ENCODE measurements at places on chromosomes 4 and X.

GRCh38 chr4:54924891-54925290 lies 200.5 kb downstream of the KDR start:
- no peak for DNase-seq

DNA sequence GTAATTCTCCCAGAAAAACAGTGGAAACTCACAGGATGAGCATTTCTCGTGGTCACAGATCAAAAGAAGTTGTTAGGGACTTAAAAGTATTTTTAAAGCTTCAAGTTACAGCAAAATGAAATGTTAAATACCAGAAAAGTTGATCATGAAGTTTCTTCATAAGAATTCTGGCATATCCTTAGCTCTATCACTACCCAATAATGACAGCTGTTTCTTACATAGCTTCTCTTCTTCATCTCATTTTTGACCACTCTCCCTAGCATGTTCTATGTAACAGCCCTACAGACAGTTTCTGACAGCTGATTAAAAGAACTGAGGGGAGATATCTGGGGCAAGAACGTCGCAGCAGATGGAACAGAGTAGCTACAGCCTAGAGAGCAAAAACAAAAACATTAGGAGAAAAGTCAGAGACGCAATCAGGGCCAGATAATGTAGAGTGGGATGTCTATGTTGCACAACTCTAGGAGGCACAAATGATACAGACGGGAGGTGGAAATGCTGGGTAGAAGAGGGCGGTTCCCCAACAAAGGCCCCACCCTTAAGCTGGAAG lies 108.7 kb downstream of the CORIN start:
- DNase-seq, result no peak

DNA sequence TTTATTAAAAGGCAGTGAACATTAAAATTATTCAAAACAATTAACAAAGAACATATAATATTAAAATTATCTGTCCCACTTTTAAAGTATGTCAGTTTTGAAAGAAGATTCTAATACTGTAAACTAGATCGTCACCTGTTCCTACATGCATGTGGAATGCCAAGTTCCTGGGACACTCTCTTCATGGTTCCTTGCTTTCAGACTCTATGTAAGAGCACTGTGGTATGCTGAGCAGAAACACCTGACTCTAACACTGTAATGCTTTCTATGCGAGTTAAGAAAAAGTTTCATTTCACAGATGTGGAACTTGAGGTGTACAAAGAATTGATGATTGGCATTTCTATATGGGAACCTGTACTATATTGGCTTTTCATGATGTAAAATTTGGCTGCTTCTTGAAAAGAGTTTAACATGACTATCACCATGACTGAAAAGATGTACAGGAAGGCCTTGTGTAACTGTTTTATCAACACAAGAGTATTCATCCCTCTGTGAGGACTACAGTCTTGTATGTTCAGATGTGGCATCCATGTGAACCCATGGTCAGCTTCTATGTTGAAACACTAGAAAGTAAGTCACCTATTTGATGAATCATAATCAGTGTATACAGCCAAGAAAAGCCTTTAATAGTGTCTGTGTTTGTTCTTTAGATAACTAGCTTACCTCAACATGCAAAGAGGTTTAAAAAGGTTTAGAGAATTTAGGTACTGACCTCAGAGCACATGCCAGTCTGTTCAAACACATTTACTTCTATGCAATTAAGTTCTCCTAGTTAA lies 354.5 kb downstream of the ARHGAP24 start:
- no peak for DNase-seq

DNA sequence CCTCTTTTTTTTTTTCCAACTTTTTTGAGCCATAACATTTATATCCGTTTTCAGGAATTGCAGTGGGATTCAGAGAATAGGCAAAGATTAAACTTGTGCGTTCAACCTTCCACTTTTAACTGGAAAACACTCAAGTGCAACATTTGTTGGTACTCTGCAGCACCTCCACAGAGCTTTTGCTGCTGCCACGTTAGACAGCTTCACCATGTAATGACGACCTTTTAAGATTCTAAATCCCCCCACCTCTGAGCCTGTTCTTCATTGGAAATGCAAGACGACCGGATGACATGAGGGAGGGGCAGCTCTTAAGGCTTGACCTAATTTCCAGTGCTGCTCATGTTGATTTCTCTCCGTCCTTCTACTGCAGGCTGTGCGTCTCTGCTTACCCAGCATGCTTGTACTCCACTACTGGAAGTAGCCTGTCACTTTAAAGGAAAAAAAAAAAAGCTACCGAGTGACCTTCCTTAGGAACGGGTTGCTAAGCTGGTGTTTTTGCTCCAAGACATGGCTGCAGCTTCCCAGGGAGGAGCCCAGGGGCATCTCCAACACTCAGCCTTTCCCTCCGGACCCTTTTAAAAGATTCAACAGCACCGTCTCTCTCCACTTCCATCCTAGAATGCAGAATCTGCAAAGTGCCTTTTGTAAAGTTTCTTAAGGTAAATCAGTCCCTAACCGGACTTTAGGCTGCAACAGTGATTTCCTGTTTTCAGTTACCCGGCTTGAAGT lies at the start of gene CC2D2A:
TSS of gene CC2D2A (plus strand) at position 481 of the 726 bp plus-strand sequence. CDS start 6,051 bp downstream, outside the sequence.
- DNase-seq, result no peak

- DNase-seq, result no peak
Measured at GRCh38 chr4:52093466-52093865, 42.4 kb downstream of the SPATA18 start.

DNA sequence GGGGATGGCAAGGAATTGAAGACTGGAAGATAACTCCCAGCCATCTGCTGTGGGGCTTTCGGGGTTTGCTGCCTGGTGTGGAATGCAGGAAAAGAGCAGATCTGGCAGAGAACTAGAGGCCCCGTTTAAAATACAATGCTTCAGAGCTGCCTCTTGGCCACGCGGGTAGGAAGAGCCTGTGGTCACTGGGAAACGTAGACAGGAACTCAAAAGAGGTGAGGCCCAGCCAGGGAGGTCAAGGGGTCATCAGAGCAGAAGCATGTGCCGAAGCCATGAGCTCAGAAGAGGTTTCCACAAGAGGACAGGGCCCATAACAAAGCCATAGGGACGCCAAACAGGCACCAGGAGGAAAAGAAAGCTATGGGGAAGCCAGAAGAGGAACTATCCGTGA lies 14.5 kb upstream of the STS start:
- no peak for DNase-seq

DNA sequence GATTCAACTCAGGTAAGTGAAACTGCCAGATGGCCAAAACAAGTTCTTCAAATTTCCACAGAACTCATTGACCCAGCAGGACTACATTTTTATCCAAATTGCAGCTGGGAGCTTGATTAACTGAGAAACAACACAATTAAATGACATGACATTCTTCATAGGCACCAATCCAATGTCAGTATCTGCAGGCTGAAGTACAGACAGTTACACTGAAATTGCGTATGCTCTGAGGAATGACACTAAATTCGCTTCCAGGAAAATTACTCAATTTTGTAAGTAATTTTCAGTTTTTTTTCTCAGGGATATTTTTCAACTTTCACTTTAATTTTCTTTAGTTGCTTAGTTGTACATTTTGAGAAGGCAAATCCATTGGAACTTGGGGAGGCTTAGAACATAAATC lies 4.5 kb downstream of the C1GALT1C1 start:
- DNase-seq, result no peak

GRCh38 chrX:57133706-57134105 lies 3.5 kb downstream of the SPIN2A start:
- no peak for DNase-seq

- DNase-seq, result no peak
Measured at GRCh38 chr4:138774940-138775339, 240.6 kb upstream of the NOCT start.

DNA sequence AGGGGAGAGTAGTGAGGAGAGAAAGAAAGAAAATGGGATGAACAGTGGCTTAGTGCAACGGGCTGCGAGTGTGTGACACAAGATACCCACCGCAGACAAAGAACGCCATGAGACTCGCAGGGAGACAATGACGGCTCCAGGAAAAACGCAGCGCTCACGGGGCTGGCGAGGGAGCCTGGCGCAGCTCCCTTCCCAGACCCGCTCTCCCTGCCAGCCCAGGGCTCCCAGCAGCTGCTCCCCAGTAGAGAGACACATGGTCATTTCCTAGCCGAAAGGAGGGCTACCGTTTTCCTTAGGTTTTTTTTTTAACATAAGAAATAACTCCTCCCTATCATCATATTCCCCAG lies 149.5 kb downstream of the MAML3 start:
- DNase-seq, result peak; percentile 79

- no peak for DNase-seq
Measured at GRCh38 chr4:88599298-88599697, 7.0 kb downstream of the HERC3 start.

DNA sequence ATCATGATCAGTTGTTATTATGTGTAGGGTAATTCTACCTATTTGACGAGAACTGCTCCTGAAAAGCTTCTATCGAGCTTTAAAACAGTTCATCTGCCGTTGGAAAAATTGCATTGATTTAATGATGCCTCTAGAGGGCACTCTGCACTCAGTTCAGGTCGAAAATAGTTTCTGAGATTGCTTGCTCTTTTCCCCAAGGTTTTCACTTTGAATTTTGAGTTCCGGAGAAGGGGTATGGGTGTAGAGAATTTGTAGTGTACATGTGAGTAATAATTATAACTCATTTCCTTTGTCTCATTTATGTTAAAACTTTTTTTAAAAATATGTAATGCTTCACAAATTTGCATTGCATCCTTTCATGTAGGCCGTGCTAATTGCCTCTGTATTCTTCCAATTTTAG lies 28.4 kb upstream of the TNIP3 start:
- DNase-seq, result peak; percentile 14

GRCh38 chrX:53089224-53089842 lies 4.6 kb upstream of the KANTR start:
- peak; percentile 44 for DNase-seq

Measured in NCI-H1092 (cell line).